H9 (cell line): ENCODE measurements at places on chromosomes 3 and 15. TPM values are rescaled to one million over a fixed set of nuclear protein-coding genes. Genes with fewer than 3 reads are reported as not detected.
A peak's percentile ranks its signal among the peaks of the same experiment; 100 is the strongest.

- DNase-seq: no peak
Measured at GRCh38 chr3:186940967-186941366, 10.6 kb downstream of the ST6GAL1 start.

FETUB gene
- total RNA-seq: not detected in 2 replicates

DNA sequence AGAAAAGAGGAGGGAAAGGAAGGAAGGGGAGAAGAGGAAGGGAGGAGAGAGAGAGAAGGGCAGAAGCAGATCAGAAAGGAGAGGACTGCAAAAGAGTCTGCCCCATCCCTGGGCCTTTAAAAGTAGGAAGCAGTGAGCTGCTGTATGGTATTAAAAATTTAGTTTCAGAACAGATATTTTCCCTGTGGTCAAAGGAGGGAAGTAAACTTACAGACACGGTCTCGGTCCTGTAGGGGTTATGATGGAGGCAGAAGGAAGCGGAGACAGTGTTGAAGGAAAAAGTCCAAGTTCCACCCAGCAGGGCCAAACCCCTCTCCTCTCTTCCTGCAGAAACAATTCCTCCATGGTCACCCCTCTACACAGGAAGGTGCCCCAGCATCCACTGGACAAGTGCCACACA lies 122.0 kb upstream of the PROK2 start:
- DNase-seq: no peak

DNA sequence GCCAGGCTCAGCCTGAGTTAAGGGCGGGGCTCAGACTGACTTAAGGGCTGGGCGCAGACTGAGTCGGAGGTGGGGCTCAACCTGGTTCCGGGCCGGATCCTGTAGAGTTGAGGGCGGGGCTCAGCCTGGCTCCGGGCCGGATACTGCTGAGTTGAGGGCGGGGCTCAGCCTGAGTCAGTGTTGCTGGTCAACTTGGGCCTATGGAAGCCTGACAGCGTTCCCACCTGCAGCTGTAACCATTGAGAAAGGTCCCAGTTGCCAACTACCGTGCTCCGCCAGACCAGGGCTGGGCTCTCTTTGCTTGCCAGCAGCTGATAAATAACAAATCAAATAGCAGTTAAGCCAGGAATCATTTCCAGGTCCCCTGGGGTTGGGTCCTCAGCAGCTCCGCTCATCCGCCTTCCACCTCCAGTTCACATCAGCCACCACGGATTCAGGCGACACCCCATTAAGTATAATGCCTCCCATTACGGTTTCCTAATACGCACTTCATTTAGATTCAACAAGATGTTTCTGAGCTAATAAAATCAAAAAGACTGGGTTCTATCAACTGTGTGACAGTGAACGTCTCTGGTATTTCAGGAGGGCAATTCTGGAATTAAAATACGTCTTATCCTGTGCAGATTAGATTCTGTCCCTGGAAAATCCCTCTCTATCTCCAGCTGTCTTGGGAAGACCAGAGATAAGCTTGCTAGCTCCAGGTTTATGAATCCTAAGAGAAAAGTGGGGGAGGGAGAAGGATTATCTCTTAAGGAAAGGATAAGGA lies 7.3 kb downstream of the GRIP2 start:
- peak; percentile 95 for DNase-seq

- DNase-seq: no peak
Measured at GRCh38 chr3:72244396-72244795, 459.4 kb upstream of the PROK2 start.

CACNA2D2 gene
- 27.7 and 28.1 TPM in 2 replicates for total RNA-seq

DNA sequence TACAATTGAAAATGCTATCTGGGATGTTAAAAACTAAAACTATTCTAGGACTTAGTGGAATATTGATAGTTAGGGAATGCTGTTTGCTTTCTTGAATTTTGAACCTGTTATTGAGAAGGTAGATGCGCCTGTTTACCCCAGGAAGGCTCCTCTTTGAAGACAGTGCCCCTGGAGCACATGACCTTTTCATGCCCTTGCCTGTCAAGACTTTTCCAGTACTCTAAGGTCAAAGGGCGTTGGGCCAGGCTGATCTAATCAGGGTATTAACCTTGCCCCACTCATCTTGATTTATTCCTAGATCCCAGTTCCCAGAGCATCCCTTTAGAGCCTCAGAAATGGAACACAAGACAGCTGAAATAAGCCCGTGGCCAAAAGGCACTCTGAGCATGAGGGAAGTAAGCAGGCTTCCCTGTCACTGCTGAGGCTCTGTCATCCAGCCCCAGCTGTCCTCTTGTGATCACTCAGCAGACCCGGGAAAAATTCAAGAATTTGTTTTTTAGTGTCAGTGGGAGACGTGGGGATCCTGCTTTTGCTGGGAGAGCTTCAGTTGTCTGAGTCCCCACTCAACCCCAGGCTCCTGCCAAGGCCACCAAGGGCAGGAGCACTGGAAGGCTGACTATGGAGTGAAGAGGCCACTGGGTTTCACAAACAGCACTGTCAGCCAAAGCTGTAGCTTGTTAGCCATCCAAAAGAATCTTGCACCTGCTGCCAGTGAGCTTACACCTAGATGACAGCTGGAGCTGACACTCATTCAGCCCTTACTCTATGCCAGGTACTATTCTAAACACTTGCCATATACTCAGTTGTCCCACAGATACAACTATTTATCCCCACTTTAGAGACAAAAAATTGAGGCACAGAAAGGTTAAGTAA lies 169.0 kb downstream of the PGPEP1L start:
- DNase-seq: no peak

ZDHHC23 gene
- 25.0 and 25.2 TPM in 2 replicates for total RNA-seq

DNA sequence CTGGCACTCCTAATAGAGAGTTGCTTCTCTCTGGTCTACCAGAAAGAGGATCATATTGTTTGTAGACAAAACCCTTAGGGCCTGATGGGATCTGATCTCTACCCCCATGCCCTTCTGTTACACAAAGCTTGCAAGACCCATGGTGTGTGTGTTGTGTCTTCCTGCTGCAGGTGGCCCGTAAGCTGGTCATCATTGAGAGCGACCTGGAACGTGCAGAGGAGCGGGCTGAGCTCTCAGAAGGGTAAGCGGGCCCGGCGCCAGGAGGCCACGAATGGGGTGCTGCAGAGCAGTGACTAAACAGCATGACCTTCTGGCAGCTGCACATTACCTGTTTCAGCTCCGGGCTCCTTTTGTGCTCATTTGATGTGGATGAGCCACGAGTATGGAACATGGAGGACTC lies 18.2 kb downstream of the TPM1 start:
- no peak for DNase-seq

GRCh38 chr3:8077126-8077525 lies 424.5 kb upstream of the LMCD1 start:
- no peak for DNase-seq

DNA sequence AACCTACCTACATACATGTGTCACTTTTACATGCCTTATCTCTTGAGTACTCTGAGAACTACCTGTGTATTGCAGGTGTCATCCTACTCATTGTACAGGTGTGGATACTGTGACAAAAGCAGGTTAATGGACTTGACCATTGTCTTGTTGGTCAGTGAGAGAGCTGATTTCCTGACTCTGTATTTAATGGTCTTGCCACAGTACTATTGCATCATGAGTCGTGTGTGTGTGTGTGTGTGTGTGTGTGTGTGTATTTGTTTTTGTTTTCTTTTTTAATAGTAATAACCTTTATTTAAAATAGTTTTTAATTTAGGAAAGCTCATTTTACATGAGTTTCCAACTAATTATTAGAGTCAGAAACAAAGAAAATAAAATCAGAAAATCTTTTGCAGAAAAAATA lies 7.7 kb downstream of the SELENOT start:
- no peak for DNase-seq

DNA sequence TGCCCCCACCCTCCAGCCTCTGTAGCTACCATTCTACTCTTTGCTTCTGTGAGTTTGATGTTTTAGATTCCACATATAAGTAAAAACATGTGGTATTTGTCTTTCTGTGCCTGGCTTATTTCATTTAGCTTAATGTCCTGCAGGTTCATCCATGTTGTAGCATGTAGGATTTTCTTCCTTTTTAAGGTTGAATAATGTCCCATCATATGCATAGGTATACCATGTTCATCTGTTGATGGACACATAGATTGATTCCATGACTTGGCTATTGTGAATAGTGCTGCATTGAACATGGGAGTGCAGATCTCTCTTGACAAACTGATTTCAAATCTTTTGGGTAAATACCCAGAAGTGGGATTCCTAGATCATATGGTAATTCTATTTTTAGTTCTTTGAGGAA lies 11.8 kb downstream of the THSD4 start:
- no peak for DNase-seq

- no peak for DNase-seq
Measured at GRCh38 chr3:157075693-157076420, 84.1 kb downstream of the CCNL1 start.

DNA sequence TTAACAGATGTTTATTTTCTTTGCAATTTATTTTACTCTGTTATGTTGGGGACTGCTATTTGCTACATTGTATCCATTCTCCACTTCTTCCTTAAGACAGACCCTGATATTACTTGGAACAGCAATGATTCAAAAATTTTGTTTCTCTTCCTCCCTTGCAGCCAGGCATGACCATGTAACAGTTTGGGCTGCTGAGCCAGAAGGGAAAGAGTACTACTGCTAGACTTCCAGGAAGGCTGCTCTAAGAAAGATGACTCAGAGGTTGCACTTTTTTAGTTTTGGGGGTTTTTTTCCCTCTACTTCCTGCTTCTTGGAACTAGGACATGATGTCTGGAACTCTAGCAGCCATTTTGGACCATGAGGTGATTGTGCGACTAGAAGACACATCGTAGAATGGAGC lies 10.3 kb downstream of the PRR20G start:
- no peak for DNase-seq

INSYN1 gene
- 1.9 and 2.5 TPM in 2 replicates for total RNA-seq

SLC7A14 gene
- total RNA-seq: 0.39 and 0.42 TPM in 2 replicates

VWA5B2 gene
- total RNA-seq: 2.7 TPM in 2 replicates

DNA sequence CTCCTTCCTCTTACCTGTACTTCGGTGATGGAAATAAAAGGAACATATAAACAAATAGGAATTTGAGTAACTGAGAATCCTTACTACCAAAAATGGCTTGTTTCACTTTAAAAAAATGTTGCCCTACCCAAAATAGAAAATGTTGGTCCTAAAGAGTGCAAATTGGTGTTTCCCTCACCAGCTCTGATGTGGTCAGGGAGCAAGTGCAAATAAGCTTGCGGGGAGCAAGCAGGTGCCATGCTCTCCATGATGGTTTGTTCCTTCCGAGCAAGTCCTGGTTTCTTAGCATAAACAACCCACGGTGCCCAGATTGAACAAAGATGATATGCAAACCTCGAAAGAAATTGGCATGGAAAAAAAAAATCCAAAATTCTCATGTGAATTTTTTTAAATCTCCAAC lies 68.8 kb downstream of the PGPEP1L start:
- DNase-seq: no peak

DNA sequence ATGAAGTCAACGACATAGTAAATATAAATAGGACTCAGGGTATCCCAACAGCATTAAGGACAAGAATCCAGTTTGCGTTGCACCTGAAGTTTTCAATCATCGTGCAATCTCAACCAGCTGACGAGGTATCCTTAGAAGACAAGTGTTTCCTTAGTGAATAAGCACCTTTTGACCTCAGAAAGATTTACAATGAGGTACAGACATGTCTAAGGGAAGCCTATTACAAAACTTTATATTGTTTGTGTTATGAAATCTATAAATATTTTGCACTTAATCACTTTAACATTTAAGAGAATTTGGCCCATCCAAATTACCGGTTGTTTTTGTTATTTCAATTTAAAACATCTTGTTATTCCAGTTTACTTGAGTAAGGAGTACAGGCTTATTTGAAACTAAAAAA lies 64.9 kb upstream of the PRICKLE2 start:
- DNase-seq: no peak

DNA sequence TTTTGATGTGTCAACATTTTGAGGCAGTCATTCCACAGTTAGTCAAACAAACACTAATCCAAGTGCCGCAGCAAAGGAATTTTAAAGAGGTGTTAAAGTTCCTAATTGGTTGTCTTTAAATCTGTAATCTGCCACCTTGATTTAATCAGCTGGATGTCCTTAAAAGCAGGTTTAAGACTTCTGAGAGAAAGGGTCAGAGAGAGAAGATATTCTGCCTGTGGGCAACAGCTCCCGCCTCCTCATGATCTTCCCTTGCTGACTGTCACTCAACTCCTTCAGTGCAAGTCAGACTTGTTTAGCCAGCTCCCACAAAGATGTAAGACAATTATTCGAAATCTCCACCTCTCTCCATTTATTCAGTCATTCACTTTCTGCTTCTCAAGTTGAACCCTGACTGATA lies 92.6 kb upstream of the MYRIP start:
- DNase-seq: no peak

- DNase-seq: no peak
Measured at GRCh38 chr3:9864200-9864927, 15.7 kb downstream of the CIDEC start.

GRCh38 chr3:164730815-164731360 lies 347.4 kb downstream of the SI start:
- no peak for DNase-seq

DNA sequence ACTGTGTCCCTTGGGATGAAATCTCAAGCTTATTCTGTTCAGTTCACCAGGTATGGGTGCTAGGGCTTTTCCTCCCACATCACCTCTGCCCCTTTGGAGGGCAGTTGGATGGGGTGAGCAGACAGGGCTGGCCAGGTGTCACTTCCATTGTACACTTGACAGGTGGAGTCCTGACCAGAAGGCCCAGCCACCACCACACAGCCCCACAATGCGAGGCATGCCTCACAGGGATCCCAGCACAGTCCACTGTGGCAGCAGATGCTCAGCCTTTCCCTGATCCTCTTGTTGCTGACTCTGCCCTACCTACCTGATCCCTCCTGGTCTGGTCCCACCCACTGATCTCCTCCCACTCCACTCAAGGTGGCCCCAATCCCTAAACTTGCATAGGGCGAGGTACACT lies 88.2 kb downstream of the ANP32A start:
- DNase-seq: no peak

FGF7 gene
- not detected in 2 replicates for total RNA-seq

DNA sequence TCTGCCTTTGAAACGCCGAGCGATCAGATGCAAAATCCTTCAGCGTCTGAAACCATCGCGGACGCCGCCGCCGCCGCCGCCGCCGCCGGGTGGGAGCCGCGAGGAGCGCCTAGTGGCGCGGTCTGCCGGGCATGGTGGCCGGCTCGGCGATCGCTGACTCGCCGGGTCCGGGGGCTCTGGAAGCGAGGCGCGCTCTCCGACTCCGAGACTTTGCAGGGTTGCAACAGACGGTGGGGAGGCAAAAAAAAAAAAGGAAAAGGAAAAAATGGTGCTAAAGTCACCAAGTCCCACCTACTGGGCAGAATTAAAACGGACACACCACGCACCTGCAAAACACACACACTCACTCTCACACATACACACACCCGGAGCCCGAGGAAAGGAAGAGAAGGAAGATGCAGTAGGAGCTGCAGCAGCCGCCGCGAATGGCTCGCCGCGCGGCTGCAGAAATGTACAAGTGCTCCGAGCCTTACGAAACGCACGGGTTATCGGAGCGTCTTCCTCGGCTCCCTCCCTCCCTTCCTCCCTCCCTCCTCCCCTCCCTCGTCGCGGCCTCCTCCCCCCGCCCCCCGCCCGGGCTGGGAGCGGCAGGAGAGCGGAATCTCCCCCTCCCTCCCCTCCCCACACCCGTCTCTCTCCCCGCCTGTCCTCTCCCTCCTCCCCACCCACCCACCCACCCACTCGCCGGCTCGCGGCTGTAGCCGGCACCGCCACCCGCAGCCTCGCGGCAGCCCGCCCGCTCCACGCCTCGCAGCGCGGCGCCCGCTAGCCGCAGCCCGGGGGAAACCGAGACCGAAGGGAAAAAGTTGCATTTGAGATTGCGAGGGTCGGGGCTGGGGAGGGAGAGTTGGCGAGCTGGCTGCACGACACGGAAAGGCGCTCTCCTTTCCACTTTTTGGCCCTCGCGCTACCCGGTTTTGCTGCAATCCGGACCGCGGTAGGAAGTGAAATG lies at the start of gene NTRK3:
TSS of gene NTRK3 (minus strand) at position 461 of the 952 bp plus-strand sequence. CDS start 586 bp downstream, outside the sequence.
- peak; percentile 64 for DNase-seq
